ENCODE measurements at places on chromosomes 4 and X.

DNA sequence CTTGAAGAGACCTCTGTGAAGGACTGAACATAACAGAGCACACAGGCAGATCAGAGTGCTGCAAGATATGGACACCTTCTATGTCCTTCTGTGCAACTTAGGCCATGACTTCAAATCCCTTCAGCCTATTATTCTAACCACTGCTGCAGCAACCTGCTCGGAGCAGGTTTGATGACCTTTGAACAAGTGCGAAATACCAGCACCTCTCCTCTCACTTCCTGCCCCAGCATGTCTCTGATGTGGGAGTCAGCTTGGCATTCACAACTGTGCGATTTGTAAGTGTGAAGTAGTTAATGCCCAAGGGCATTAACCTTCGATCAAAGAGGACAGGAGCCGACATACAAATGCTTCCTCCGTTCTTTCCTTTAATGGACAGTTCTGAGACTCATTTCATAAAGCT is 1.6 kb upstream of the EXOC1 start:
- DNase-seq: no peak

DNA sequence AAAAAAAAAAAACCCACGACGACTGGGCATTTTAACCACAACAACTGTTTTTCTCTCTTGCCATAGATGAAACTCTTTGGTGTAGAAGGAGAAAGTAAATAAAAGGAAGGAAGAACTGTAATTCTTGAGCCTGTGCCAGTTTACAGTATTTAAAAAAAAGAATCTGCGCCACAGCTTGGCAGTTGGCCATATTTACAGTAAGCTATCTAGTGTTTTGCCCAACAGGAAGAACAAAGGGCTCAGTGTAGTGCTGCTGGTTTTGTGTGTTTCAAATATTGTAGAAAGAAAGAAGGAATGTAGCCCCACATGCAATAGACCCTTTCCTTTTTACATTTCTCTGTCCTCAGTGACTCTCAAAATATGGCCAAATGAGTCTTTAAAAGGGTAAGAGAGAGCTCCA is 66.1 kb downstream of the NR3C2 start:
- DNase-seq: no peak

DNA sequence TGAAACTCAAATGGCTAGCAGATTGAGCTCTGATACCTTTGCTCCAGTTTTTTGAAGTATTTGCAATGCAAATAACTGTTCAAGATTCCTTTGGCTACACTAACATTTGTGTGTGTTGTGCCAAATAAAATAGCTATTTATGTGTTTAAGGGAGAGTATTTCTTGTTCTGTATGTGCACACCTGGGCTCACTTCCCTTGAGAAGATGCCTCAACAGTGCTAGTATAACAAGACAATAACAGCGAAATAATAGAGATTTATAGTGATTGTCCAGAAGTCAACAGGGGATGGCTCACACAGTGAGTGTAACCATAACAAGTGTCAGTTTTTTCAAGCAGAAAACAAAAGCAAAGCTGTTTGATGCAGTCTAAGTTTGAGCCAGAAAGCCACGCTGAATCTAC is 460.5 kb downstream of the CENPC start:
- no peak for DNase-seq

DNA sequence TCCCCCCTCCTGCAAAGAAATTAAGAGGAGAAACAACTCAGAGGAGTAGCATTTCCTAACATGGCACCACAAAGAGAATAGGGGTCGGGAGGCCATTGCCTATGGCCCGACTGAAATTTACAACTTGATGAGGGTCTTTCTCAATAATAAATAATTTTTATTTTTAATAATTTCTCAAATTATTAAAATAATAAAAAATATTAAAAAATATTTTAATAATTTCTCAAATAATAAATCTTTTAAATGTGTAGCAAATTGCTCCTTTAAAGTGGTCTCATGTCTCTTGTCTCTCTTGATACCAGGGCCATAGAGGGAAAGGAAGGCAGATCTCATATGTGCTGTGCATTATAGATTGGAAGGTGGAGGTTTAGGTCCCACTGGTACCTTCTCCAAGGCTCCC is 49.2 kb upstream of the MTMR1 start:
- DNase-seq: no peak

DNA sequence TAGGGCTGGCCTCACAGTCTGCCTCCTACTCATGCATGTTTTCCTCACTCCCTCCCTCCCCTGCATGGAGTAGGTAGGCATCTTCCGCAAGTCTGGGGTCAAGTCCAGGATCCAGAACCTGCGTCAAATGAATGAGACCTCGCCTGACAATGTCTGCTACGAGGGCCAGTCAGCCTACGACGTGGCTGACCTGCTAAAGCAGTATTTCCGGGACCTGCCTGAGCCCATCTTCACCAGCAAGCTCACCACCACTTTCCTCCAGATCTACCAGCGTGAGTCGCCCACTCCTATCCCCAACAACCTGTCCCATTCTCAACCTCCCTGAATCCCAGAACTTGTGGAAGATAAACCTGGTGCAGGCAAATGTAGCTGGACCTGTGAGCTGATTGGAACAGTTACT is 73.4 kb downstream of the STARD8 start:
- no peak for DNase-seq

DNA sequence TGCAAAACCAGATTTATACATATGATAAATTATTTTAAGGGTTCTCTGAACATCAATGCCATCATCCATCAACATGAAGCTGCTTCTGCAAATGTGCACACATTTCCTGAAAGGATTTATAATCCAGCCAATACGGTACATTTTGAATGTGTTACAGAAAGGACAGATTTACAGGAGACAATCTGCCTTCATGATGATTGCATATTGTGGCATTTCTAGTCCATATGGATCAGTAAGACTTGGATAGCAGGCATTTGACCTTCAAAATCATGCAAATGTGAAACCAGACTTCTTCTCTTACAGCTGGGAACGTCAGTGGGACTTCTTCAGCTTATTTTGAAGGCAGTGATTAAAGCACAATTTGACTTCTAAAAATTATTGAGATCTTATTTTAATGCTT is 217.3 kb upstream of the GK2 start:
- no peak for DNase-seq

DNA sequence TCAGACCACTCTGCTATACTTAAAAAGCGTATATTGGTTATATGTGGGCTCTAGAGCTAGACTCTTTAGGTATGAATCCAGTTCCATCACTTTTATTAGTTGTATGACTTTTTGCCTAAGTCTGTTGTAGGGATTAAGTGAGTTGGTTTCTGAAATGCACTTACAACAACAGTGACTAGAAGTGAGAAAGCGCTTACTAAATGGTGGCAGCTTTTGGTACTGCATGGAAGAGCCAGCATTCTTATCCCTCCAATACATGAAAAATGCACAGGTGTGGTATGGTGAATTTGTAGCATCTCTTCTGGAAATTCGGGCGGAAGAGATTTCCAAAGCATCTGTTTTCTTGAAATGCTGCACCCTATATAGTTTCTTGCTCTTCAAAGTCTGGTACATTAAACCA is 117.1 kb downstream of the SPANXA1 start:
- no peak for DNase-seq

- no peak for DNase-seq
Measured at GRCh38 chr4:6441202-6441582, 31.2 kb downstream of the PPP2R2C start.

DNA sequence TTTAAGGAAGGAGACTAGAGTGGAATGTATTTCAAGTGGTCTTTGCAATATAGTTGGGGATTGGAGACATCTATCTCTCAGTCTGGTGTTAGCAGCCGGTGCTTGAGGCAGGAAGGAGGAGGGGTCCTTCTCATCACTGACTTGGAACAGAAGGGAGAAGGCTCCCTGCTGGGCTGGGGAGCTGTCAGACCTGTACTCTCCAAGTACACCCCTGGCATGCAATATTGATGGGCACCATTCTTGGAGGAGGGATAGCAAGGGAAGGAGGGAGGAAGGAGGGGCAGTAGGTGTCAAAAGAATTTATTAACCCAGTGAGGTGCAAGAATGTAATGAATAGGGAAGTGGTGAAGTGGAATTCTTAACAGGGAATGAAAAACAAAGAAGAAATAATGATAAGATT is 338.8 kb downstream of the UNC5C start:
- no peak for DNase-seq

GRCh38 chr4:38791010-38791409 is 8.2 kb upstream of the TLR10 start:
- DNase-seq: no peak

DNA sequence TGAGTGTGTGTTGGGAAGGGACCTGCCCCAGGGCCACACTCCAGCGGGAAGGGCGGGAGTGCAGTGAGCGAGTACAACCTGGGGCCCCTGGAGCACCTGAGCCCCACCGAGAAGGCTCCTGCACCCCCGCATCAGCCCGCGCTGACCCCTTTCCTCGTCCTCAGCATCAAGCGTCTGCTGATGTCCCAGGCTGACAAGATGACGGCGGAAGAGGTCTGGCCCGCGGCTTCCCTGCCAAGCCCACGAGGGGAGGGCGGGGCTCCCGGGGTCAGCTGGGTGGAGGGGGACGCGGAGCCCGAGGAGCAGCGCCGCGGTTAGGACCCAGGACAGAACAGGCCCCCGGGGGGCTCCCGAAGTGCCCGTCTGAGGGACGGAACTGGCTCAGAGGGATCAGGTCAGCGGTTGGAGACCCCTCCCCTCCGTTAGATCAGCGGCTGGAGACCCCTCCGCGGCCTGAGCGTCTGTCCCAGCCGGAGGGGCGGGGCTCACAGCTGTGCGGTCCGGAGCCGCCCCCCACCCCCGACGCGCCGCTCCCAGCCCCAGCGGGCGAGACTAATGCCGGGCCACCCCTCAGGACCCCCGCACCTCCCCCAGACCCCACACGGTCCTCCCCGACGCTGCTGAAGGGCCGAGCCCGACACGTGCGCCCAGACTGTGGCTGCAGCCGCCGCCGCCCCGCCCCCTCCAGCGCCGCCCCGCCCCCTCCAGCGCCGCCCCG is 6.7 kb downstream of the MYL5 start:
- DNase-seq: peak; percentile 78

DNA sequence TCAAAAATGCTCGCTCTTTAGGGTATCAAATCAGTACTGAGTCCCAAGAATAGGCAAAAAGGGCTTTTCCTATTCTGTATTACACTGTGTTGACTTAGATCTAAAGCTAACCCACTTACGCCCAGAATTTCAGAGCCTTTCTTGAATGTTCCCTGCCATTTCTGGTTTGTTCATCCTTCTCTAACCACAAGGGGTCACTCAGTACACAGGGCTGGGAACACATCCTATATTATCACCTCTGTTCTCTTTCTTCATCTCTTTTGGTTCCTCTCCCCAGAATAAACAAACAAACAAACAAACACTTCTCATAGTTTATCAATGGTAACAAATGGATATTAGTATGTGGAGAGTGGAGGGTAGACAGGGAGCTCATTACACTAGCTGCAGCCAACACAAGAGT is 25.5 kb upstream of the MORC4 start:
- DNase-seq: no peak

DNA sequence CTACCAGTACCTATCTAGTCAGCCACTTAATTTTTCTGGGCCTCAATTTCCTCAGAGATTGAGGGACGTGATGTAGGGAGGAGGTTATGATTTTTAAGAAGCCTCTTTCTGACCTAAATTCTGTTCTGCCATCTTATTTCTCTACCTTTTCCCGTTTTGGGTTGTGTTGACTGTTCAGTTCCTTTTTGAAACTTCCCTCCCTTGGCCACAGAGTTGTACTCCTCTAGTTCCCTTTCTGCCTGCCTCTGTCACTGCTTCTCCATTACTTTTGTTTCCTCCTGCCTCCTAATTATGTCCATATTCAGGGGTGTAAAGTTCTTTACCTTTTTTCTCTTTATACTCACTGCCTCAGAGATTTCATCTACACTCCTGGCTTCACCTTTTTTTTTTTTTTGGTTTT is 25.4 kb downstream of the CLCN5 start:
- DNase-seq: no peak

DNA sequence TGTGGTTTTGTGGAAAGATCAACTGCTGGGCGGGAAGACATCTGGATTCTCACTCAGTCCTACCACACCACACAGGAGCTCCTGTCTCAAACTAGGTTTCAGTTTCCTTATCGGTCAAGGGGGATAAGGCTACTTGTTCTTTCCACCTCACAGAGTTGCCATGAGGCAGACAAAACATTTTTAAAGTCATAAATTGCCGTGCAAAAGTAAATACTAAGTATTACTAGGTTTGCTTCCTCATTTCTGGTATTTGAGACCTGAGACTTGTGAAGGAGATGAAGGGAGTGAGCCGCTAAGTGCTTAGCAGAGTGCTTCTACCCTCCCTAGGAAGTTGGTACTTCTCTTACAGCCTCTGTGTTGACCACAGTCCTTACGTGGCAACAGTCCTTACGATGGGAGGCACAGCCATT is 1.5 kb downstream of the LAP3 start:
- DNase-seq: peak; percentile 13

DNA sequence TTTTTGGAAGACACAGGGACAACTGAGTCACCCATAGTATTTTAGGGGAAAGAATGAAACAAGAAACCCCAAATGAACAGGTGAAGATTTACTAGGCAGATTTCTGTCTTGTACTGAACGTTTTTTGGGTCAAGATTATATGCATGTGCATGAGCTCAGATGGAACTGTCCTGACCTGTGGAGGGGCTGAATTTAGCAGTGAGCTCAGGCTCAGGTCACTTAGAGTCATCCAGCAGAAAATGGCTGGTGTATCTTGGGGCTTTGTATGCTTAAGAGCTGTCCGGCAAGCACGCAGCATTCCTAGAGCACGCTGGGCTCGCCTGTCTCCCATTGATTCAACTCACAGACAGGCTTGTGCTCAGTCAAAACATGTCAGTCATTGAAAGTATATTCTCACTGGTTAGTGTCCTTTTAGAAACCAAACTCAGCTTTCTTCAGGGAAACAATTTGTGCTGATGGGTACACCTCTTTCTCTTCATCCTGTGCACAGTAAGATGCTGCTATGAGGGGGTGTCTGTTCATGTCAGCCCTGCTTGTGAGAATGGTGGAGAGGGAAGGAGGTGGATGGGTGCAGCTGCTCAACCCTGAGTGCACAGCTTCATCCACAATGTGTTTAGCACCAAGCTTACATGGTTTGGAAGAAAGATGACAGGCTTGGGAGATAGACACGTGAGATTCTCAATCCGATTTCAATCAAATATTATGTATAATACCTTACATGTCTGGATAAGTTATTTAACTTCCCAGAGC is 47.5 kb upstream of the PDLIM3 start:
- DNase-seq: no peak

GRCh38 chr4:157128395-157128794 is 52.4 kb downstream of the GLRB start:
- DNase-seq: no peak

DNA sequence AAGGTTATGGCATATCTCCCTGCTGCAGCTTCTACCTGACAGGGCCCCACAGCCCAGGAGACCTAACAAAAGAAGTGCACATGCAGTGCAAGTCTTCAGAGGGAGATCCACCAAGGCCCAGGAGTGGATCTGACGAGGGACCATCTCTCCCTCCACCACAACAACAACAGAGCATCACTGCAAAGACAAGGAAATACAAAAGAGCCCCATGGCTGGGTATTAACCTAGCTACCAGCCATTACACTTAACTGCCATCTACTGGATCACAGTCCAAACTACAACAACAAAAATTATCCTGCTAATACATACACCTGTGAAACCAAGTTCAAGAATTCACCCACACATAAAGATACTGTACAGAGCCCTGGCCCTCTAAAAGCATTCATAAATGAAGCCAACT is 280.2 kb upstream of the SLC7A11 start:
- DNase-seq: no peak

Measured in GM12892 (cell line).